SK-MEL-5 (cell line): ENCODE measurements at places on chromosomes 6 and 20. TPM values are rescaled to one million over a fixed set of nuclear protein-coding genes. Genes with fewer than 3 reads are reported as not detected.

DNA sequence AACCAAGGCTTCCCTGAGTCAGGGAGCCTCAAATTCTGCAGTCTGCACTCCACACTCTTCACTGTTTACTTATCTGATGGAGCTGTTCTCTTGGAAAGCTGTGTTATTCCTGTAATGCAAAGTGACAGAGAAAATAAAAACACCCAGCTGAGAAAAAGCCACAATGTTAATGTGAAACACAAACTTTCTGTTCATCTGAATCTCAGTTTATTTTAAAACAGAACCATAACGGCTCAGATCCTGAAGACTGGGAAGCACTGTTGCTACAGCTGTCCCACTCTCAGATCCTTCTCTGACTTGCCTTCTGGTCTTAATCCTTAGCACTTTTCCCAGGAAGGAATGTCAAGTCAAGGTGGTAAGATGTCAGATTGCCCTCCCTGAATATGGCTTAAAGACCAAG, 736.6 kb downstream of the DHX35 start:
- DNase-seq = no peak

HEY2 gene
- total RNA-seq = 8.5 and 9.9 TPM in 2 replicates

MANEA gene
- 10.6 TPM in 2 replicates for total RNA-seq

CCN6 gene
- not detected in 2 replicates for total RNA-seq
